GM23338 (cell line): ENCODE measurements at places on chromosomes 12 and 14.

DNA sequence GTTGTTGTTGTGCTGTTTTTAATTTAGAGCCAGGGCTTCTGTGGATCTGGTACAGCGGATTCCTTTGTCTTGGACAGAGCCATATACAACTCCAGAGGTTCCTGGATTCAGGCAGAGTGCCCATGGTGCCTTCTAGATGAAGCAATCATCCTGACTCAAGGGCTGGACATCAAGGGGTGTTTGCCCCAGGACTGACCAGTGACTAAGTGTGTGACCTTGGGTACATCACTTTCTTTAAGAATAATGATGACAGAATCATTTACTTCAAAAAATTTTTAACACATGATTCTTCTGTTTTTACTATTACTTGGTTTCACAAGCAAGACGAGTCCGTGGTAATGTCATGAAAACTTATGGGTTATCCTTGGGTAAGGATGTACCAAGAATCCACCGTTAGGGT is 397.3 kb downstream of the ZFP36L1 start:
- no peak for DNase-seq

GRCh38 chr12:54387114-54387467 is 2.6 kb upstream of the ZNF385A start:
- DNase-seq = no peak

- DNase-seq = no peak
Measured at GRCh38 chr12:124523071-124523470, 44.3 kb downstream of the NCOR2 start.

DNA sequence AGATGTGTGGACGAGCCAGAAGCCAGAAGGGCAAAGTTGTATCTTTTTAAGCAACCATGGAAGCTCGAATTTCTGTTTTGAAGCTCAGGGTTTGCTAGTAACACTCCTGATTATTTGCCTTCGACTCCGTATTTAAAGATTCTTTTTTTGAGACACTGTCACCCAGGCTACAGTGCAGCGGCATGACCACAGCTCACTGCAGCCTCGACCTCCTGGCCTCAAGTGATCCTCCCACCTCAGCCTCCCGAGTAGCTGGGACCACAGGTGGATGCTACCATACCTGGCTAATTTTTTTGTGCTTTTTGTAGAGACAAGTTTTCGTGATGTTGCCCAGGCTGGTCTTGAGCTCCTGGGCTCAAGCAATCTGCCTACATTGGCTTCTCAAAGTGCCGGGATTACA is 18.7 kb upstream of the OASL start:
- no peak for DNase-seq

DNA sequence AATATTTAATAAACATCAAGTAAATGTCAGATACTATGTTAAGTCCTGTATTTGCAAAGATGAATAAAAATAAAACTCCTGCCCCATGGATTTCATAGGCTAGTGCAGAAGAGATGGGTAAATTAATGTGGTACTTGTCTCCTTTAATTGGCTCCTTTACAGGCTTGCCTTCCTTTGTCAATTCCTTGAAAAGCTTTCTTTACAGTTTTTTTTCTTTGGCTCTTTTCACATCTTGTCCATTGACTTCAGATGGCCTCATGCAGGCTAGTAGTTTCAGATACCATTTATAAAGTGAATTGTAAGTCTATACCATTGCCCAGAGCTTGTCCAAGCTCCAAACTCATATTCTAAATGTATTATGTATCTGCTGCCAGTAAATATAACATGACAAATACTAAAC is 128.7 kb upstream of the GARIN2 start:
- DNase-seq = no peak

GRCh38 chr12:65367396-65367795 is 88.9 kb downstream of the MSRB3 start:
- no peak for DNase-seq

DNA sequence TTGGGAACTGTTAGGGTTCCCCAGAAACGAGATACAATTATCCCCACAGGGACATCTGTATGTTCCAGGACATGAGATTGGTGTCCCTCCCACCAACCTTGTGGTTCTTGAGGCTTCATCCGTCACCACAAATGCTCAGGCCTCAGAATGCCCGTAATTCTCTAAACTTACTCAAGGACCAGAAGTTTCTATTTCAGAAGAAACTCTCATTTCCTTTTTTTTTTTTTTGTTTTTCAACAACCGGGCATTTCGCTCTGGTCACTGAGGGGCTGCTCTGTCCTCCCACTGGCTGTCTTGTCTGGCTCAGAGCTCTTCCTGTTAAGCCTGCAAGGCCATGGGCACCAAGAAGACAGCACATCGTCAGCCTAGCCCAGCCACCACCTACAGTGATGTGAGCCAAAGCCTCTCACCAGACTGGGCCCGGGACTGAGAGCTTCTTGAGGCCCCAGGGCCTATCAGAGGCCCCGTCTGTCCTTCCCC is 36.2 kb downstream of the VDR start:
- no peak for DNase-seq

GRCh38 chr14:66293533-66294105 is 192.6 kb upstream of the CCDC196 start:
- no peak for DNase-seq

DNA sequence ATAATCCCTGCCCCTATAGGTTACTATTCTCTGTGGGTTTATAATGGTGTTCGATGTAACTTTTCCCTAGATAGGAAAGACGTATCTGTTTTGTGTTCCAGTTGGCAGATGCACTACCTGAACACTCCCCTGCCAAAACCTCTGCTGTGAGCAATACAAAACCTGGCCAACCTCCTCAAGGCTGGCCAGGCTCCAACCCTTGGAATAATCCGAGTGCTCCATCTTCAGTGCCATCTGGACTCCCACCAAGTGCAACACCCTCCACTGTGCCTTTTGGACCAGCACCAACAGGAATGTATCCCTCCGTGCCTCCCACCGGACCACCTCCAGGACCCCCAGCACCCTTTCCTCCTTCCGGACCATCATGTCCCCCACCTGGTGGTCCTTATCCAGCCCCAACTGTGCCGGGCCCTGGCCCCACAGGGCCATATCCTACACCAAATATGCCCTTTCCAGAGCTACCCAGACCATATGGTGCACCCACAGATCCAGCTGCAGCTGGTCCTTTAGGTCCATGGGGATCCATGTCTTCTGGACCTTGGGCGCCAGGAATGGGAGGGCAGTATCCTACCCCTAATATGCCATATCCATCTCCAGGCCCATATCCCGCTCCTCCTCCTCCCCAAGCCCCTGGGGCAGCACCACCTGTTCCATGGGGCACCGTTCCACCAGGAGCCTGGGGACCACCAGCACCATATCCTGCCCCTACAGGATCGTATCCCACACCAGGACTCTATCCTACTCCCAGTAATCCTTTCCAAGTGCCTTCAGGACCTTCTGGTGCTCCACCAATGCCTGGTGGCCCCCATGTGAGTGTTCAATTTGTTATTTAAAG is 11.3 kb downstream of the MAPK1IP1L start:
- no peak for DNase-seq

DNA sequence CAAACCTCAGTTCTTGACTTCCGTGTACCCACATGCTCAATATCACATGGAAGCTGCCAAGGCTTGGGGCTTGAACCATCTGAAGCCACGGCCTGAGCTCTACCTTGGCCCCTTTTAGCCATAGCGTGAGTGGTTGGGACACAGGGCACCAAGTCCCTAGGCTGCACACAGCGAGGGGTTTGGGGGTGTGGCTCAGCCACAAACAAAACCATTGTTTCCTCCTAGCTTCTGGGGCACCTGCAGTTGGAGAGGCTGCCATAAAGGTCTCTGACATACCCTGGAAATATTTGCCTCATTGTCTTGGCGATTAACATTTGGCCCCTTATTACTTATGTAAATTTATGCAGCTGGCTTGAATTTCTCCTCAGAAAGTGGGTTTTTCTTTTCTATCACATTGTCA is 628.6 kb downstream of the NRXN3 start:
- DNase-seq = no peak

GRCh38 chr12:121713257-121713777 is 765 bp downstream of the TMEM120B start:
- DNase-seq = peak; percentile 44

- DNase-seq = no peak
Measured at GRCh38 chr12:62301799-62302133, 41.6 kb downstream of the USP15 start.

DNA sequence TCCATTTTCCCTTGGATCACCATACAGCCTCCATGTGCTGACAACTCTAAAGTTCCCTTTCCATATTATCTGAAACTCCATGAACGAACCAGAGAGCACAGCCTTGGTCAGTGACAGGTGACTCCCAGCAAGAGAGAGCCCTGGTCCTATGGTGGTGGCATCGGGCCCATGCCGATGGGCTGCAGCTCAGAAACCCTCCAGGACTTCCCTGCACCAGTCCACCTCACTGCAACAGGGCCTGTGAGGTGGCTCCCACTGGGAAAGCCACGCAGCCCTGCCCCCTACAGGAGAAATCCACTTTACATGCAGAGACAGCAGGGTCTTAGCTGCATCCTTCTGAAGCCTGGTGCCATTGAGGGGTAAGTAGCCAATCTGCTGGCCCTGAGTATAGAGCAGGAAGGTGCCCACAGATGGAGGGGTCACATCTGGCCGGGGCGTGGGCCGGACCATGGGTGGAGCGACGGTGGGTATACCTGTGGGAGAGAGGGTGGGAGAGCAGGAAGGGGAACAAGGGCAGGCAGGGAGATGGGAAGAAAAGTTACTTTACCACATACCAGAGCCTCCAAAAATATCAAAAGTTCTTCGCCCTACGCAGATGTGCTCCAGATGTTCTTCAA is 24.7 kb downstream of the RTRAF start:
- DNase-seq = peak; percentile 55

DNA sequence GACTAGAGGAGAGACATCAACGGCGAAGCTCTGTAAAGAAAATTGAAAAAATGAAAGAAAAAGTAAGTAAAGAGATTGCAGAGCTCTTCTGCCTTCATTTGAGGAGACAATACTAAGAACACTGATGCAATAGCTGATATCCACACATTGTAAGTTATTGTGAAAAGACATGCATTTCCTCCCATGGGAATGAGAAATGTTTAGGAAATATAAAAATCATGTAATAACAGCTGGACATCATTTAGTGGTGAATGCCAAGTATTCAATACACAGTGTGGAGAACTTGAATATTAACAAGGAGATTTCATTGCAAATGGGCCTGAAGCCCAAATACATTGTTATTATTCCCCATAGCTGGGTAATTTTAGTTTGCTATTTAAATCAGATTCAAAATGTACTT is 179.2 kb downstream of the KICS2 start:
- no peak for DNase-seq

- no peak for DNase-seq
Measured at GRCh38 chr12:129727100-129727499, 176.7 kb downstream of the TMEM132D start.

DNA sequence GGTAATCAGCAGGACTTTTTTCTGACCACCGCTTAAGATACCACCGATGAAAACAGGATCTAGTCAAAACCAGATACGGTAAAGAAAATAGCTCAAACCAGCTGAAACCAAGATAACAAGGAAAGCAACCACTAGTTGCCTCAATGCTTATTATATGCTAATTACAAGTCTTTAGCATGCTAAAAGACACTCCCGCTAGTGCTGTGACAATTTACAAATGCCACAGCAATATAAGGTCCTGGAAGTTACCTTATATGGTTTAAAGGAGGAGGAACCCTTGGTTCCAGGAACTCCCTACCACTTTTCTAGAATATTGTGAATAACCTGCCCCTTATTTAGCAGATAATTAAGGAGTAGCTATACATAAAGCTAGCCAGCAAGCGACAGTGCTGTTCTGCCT is 976.4 kb upstream of the SEL1L start:
- DNase-seq = peak; percentile 61
